ENCODE measurements at places on chromosomes 5 and 9.

- DNase-seq, result no peak
Measured at GRCh38 chr5:54738118-54738972, 220.8 kb downstream of the SNX18 start.

DNA sequence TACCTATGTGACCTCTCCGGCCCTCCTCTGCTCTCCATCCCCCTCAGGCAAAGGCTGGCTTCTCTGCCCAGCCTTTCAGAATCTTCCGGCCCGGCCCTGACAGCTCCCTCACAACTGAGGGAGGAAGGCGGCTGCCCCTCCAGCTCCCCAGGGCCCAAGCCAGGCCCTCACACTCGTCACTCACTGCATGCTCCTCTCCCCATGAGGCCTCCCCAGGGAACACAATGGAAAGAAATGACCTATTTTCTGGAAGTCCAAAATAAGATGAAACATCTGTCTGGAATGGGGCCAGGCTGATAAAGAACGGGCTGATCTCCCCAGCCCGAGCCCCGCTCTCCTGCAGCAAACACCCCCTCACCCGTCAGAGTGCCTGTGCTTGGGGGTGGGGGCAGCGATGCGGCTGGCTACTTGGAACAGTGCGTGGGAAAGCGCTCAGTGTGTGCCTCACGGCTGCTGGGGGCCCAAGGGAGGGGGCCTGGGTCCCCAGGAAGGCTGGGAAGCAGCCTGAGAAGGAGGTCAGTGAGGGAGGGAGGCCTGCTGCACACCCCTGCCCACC, 11.3 kb downstream of the PDGFRB start:
- DNase-seq, result no peak

- no peak for DNase-seq
Measured at GRCh38 chr5:66793049-66793448, 196.9 kb downstream of the MAST4 start.

DNA sequence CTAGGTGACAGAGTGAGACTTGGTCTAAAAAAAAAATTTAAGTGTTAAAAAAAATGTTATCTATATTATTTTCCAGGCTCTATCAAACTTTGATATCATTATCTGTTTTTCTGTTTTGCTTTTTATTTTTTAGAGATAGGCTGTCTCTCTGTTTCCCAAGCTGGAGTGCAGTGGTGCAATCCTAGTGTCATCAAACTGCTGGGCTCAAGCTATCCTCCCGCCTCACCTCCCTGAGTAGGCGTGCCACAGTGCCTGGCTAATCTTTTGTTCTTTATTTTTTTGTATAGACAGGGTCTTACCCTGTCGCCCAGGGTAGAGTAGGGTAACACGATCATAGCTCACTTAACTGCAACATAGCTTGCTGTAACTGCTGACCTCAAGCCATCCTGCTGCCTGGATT, 14.4 kb downstream of the SEC24A start:
- DNase-seq, result no peak

DNA sequence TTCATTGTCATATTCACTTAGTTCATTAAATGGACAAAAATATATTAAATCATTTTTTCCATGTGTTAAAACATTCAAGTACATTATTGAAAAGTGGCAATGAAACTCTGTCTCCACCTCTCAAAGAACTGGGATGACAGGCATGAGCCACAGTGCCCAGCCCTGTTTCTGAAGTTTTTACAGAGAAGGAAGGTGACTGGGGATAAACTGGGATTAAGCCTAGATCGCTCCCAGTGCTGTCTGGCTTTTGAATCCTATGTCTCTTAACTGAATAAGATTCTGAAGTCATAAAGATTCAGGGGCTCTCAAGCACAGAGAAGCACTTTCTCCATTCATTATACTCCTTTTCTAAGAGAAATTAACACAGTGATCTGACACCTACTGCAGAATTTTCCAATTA, 88.3 kb downstream of the SLC38A9 start:
- no peak for DNase-seq

GRCh38 chr5:163475411-163475810, 15.0 kb downstream of the HMMR start:
- DNase-seq, result no peak

- no peak for DNase-seq
Measured at GRCh38 chr5:180606215-180606785, 15.0 kb upstream of the SCGB3A1 start.

- no peak for DNase-seq
Measured at GRCh38 chr5:127942246-127943060, 141.1 kb upstream of the SLC12A2 start.

DNA sequence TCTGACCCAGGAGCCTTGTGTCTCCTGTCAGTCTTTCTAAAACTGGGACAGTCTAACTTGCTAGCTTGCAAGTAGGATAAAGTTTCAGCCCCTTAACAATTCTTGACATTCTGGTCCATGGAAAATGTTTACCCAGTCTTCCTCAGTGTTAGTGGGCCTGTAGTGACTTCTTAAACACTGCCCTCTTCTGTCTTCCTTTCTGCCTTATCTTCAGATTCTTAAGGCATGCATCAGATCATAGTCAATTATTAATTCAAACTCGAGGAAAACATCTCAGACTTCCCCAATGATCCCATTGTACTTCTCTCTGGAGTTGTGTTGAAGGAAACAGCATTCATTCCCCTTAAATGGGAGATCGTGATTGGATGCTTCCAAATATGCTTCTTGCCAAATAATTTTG, 1199.8 kb downstream of the DTWD2 start:
- DNase-seq, result peak; percentile 41

GRCh38 chr9:97788763-97789663, 64.0 kb upstream of the FOXE1 start:
- DNase-seq, result peak; percentile 12

GRCh38 chr5:38590838-38591522, 34.5 kb upstream of the LIFR start:
- DNase-seq, result no peak

DNA sequence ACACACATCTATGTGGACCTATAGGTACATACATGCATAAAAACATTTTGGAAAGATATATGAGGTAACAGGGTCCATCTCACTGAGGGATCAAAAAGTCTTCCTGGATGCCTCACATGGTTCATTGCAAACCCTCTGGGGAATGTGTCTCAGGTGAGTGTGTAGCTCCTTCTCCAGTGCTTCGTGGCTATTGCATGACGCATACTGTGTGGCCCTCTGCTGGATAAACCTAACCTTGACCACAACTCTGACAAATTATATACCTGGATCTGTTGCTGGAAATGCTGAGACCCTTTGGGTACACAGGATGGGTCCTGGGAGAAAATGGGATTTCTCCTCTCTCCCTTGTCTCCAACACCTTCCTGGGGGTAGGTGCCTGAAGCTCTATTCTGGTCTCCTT, 91.9 kb downstream of the JAKMIP2 start:
- DNase-seq, result no peak
